ENCODE measurements at places on chromosomes 7 and 10. TPM values are rescaled to one million over a fixed set of nuclear protein-coding genes. Genes with fewer than 3 reads are reported as not detected.

GRCh38 chr10:77682393-77683087 lies 44.9 kb upstream of the KCNMA1 start:
- DNase-seq: no peak

GRCh38 chr7:122155566-122155965 lies 11.5 kb upstream of the AASS start:
- no peak for DNase-seq

- DNase-seq: peak; percentile 33
Observed at GRCh38 chr7:127821146-127821545, 169.2 kb downstream of the SND1 start.

DNA sequence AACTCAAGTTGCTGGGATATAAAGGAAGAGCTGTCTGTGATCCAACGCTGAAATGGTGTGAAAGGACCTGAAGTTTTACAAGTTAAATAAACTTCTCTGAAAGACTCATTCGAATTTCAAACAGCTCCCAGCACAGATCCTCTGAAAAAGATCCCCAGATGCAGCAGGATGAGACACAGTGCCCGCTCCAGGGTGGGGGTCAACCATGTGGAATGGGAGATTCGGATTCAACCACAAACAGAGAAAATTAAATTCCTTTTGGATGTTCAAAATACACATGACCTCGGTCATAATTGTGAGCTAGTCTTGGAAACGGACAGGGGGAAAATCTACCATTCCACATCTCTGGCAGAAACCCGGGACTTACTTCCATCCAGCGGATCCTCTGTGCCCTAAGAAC lies 119.6 kb downstream of the PRKAG2 start:
- DNase-seq: no peak

DNA sequence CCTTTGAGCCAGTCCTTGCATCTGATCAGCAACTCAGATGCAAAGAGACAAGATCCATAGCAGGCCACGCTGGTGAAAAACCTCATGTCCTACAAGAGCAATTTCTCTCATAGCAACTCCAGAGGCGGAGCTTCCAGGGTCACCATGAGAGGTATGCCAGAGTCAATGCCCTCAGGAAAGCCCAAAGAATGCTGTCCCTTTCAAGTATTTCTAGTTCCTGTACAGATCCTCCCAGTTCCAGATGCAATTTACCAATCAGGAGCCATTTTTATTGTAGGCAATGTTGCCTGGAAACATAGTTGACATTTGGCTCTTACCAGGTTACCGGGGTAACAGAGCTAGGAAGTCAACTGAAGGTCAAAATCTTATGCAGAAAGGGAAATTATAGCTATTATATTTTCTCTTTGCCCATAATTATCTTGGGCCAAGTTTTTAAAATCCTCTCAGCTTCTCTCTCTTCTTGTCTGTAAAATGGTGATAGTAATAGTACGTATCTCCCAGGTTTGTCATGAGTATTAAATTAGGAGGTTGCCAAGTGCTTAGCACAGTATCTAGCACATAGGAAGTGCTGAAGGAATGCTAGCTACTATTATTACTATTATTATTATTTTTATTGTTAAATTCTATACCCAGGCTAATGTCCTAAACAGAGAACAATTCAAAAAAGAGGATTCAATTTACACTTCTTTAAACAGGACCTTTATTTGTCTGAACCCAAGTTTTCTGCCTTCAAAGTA lies 46.3 kb upstream of the TM9SF3 start:
- DNase-seq: no peak

Gene CPN1
- not detected for total RNA-seq

GRCh38 chr10:108465871-108466641 lies 1301.5 kb upstream of the SORCS1 start:
- no peak for DNase-seq

GRCh38 chr10:86367152-86367951 lies 757 bp upstream of the GRID1 start:
- DNase-seq: no peak

DNA sequence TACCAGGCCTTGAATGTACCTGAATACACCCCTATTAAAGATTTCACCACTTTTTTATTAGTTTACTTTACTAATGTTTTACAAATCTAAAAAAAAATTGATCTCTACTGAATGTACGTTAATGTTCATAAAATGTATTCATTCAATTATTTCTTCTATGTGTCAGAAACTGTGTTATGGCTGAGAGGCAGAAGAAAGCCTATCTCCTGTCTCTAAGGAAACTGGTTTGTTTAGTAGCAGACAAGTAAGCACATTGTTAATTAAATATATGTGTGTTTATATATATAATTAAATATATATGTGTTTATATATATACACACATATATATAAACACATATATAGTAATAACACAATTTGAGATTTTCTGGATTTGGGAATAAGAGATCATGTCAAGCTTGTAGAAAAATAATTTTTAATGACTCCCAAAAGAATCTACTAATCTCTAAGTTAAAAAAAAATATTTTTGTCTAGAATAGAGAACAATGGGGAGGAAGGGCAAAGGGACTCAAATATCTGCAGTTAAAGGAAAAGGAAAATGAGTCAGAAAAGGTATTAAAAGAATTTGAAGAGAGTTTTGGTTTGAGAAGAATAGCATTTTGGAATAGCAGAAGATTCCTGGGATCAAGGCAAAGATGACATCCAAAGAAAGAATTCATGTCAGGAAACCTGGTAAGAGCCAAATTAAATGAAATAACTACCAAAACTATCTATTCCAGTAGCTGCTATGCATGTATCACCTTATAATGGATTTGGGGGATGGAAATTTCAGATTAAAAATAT lies 92.1 kb downstream of the CH25H start:
- DNase-seq: no peak

Gene ANKRD30A
- total RNA-seq: not detected

Gene GIMAP7
- total RNA-seq: not detected

DNA sequence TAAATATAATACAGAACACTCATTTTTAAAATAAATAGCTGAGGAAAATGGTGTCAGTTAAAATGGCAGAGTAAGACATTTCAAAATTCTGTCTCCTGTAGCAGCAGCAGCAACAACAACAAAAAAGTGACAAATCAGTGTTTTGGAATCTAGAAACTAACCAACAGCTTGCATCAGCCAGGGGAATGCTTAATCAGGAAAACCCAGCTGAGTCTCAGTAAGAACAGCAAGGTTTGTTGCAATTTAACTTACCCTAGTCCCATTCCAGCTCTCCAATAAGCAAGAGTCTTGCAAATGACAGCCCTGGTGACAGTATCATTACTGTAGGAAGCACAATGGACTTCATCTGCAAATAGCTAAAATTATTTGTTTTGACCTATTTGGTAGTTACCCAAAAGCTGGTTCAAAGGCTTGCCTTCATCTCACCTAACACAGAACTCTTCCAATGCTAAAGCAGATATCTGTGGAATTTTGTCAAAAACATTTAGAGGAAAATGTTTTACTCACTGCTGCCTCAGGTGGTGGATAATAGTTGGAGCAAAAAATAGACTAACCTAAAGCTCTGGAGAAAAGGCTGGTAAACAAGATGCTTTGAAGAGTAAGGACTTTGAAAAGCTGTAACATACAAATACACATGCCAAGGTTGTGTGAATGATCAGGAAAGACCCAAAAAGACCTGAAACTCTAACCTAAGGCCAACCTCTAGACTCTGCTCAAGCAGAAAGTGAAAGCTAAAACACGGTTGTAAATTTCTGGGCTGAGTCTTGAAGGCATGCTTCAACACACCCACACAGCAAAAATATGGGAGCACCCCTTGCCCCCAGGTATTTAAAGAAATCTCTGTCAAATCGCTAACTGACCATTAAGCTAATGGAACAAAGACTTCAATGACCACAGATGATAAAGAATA lies 9.9 kb upstream of the ARHGAP22 start:
- DNase-seq: no peak

- no peak for DNase-seq
Observed at GRCh38 chr7:121101621-121102020, 113.1 kb downstream of the CPED1 start.

Gene KIAA1549
- total RNA-seq: 0.58 TPM

DNA sequence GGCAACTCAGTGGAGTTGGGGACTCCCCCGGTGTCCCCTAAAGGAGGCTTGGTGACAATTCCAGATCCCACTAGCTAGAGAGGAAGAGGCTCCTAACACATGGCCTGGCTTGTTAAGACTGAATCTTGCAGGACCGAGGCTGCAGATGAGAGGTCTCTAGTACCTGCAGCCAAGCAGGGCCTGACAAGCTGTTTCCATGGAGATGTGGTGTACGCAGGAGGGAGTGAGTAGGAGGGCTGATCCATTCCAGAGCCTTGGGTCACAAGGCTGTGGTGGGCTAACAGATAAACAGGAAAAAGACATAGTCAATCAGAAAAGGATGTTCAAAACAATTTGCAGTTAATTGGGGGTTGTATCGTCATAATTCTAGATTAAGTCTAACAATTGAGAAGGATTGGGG lies 77.3 kb upstream of the MKLN1 start:
- no peak for DNase-seq
